Hematopoietic multipotent progenitor cell (in vitro differentiated cells): ENCODE measurements at places on chromosomes 11 and 22.

DNA sequence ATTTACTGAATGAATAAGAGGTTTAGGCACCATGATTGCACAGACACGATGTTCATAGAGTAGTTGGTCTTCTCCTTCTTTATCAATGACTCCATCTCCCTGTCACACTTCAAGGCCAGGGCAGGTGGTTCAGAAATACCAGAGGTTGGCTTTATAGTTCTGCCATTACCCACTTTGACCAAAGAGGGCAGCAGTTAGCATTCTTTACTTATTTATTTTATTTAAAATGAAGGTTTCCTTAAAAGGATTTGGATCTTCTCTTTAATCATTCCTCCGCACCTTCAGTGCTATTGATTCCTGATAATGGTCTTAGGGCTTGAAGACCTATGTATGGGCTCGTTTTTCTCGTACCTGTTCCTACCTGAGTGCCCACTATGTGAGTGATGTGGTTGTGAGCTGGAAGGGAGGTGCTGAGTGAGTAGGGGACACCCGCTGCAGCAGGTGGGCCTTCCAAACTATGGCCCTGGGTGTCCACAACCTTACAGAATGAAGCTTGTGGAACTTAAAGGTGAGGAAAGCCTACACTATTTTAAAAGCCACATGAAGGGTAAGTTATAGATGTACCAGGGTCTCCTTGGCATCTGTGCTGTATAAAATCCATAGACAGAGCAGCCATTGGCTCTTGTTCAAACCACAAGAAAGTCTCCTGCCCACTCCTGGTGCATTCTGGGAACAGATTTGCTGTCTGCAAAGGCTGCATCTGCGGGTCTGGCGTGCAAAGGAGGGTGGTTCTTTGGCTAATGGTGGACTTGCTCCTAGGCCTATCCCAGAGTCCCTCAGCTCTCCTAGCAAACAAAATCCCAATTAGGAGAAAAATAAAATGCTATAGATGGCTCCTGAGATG, 35.0 kb downstream of the TIMP3 start:
- peak; percentile 67 for DNase-seq

GRCh38 chr22:22215659-22216449, 28.7 kb upstream of the VPREB1 start:
- DNase-seq = no peak

- peak; percentile 19 for DNase-seq
Measured at GRCh38 chr11:77819921-77820564, 479 bp downstream of the RSF1 start.

GRCh38 chr11:32440916-32441315, 5.6 kb upstream of the WT1 start:
- DNase-seq = no peak

DNA sequence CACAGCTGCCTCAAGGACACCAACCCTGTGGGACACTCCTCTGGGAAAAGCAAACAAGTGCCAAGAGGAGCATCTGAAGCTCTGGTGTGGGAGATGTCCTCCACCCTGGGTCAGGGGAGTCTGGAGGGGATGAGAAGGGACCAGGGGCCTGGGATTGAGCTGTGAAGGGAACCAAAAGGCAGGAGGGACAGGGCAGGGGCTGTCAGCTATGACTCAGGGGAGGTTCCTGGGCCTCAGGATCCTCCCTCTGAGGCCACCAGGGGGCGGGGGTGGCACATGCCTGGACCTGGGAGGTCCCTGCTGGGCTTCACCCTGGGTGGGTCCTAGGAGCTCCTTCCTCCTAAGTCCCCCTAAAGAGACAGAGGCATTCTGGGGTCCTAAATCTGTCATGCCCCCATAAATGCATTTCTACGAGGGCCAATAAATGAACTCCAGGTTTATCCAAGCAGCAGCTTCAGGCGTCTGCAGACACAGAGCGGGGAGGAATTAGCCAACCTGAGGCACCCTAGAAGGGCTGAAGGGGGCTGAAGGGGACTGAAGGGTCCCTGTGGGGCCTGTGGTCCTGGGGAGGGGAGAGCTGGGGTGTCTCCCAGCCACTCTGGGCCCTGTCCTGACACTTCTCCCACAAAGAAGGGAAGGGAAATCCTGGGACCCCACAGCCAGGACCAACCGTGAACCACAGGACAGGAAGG, 31.9 kb upstream of the IGLL5 start:
- DNase-seq = peak; percentile 63

DNA sequence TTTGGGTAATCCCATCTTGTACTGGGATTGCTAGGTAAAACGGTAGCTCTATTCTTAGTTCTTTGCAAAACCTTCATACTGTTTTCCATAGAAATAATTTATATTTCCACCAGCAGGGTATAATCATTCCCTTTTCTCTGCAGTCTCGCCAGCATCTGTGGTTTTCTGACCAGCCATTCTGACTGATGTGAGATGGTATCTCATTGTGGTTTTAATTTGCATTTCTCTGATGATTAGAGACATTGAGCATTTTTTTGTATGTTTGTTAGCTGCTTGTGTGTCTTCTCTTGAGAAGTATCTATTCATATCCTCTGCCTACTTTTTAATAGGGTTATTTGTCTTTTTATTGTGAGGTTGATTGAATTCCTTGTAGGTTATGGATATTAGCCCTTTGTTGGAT, 220.9 kb downstream of the PGR start:
- no peak for DNase-seq

DNA sequence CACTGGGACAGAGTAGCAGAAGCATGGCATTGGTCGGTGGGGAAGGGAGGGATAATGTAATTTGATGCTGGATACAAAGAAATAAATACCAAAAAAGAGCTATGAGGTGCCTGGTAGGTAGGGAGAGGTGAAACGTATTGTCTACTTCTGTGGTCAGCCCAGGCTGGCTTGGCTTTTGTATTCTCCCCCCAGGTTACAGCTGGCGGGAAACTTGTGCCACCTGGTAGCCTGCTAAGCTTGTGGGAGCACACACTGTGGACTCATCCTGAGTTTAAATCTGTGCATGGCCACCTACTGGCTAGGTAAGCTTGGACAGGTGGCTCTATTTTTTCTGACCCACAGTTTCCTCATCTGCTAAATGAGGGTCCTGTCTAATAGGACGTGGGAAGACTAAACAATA, 165.2 kb upstream of the E2F8 start:
- no peak for DNase-seq

GRCh38 chr11:64855596-64856304, 11.3 kb upstream of the CDC42BPG start:
- no peak for DNase-seq

DNA sequence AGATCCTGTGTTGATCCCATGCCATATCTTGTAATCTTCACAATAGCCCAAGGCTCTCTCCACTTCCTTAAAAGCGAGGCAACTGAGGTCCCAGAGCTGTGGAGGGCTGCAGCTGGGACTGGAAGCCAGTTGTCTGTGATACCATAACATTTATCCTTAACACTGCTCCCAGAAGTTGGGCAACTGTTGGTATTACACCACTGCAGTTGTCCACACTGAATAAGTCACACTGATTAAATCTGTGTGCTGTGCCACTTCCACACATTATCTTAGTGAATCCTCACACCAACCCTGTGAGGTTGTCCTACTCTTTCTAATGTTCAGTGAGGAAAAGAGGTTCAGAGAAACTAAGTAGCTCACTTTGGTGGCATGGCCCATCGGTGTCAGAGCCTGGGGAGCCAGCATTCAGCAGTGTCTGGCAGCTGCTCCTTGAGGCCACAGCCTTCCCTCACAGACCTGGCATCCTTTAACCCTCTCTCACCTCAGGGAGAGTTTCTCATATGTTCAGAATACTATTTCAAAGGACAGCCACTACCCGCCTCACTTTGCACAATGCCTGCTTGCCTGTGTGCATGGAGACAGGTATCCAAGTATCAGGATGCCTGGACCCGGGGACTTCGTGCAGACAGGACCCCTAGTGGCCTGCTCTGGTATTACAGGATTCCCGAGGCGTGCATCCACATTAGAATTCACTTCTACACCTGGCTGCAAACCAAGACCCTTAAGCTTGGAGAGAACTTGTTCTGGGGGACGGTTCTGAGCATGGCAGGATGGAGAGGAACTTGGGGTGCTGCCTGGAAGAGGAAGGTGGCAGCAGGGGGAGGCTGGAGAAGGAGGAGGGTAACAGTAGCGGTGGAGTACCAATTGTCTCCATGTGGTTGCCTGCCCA, 221.9 kb upstream of the TBCEL start:
- peak; percentile 29 for DNase-seq

- DNase-seq = no peak
Measured at GRCh38 chr11:61453695-61454094, 23.8 kb downstream of the SDHAF2 start.

GRCh38 chr22:40094485-40094884, 83.2 kb upstream of the TNRC6B start:
- DNase-seq = no peak

DNA sequence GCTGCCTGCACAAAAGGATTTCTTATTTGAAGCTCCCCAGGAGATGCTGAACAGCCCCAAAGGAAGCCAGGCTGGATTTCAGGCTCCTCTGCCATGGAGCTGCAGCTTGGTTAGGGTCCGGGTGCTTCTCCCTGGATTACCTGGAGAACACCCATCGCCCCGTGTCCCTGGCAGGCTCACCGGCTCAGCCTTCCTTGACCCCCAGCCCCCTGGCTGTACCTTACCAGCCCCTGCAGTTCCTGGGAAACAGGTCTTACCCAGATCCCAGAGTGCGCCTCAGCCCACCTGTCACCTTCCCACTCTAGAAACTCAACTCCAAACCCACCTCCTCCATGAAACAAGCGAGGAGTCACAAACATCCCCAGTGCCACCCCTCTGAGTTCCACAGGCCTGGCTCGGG, 45.3 kb upstream of the CD5 start:
- no peak for DNase-seq

DNA sequence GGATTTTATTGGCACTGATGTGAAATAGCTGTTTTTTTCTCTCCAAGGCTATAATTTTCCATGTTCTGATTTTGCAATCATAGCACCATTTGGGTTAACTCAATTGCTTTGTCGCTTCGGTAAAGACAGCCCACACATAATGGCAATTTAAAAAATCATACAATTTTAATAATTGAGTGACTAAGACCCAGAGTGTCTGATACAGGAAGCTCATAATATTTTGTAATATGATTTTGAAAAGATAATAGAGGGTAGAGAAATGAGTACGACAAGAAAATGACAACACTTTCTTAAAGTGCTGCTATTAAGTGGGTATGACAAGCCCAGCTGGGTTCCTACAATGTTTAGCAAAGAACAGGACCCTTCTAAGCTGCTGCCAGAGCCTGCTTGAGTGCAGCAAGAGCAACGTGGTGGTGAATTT, 439.1 kb downstream of the METTL15 start:
- DNase-seq = no peak

DNA sequence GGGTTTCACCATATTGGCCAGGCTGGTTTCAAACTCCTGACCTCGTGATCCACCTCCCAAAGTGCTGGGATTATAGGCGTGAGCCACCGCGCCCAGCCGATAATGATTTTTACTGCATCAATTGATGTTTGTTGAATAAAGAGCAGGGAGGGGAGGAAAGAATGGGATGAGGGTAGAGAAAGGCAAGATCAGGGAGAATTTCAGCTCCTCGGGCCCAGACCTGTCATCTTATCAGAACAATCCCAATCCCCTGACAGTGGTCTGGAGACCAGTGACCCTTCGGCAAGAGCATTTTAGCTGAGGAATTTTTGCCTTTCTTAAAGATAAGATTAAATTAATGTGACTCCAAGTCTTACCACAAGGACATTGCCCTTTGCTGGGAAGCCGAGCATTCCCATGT, 15.0 kb upstream of the ANO1 start:
- DNase-seq = no peak

DNA sequence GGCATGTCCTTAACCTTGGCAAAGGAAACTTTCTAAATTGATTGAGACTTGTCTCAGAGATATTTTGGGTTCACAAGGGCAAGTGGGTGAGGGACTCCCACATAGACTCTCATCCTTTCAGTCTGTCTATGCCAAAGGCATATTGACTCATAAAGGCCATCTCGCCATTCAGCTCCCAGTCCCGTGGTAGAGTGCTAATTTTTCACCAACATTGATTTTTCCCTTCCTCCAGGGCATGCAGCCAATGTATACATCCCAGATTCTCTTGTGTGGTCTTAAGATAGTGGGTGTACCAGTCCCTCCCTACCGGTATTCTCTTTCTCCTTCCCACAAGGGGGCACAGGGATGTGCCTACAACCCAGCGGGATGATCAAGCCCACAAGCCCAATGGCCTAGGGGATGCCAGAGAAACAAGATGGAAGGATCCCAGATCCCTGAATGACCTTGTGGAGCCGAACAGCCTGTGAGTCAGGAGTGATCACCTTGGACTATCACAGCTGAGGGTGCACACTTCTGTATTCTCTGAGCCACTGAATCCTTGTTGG, 7.9 kb downstream of the C11orf96 start:
- DNase-seq = no peak

DNA sequence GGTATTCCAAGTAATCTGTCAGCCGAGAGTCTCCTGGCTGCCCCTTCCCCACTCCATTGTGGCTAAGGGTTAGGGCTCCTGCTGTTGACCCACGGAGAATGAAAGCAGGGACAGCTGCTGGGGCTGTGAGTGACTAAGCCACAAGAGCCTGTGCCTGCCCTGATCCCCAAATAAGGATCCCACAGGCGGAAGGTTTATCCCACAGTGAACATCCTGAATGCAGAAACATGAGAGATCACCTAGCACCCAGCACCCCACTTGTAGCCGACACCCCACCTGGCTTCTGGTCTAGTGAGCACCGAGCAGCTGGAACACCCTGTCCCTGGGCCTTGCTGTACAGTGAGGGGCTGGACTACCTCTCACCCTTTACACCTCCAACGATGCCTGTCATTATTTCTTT, 117.7 kb upstream of the LMO1 start:
- DNase-seq = no peak

GRCh38 chr22:47851586-47851985, 1089.1 kb downstream of the TBC1D22A start:
- DNase-seq = no peak

DNA sequence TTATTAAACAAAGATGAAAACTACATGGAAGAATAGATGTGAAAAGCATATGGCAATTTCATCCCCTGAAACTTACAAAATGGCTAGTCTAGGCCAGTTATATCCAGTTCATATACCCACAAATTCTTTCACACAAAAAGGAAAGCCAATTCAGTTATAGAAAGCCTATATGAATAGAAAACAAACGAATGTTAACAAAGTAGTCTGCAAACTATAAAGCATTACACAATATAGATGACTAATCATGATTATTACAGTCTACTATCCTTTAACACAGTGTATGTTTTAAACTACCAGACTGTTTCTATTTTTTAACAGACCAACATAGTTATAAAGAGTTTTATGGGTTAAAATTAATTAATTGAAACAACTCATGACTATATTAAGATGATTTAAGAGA, 12.1 kb downstream of the DCUN1D5 start:
- DNase-seq = no peak

DNA sequence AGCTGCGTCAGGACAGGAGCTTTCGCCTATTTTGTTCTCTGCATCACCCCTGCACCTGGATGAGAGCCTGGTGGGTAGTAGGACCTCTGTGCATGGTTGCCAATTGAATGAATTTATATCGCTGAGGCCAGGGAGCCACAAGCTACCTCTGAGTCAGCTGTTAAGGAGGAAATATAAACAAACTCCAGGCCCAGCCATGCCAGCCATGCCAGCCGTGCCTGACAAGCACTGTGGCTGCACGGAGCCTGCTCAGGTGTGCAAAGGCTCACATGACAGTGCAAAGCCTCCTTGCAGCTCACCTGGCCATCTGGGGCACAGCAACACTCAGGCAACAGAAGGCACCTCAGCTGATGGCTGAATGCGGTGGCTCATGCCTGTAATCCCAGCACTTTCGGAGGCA, 33.7 kb upstream of the LINC01488 start:
- no peak for DNase-seq
